ENCODE measurements at places on chromosomes 2 and 18.

GRCh38 chr18:54828986-54829385, 709 bp downstream of the RAB27B start:
- peaks cover 22% of the 10 kb centered on the region for H3K4me1 ChIP-seq
- peaks cover 5% of the 10 kb centered on the region for H3K36me3 ChIP-seq
- H3K27me3 ChIP-seq: peaks cover 3% of the 10 kb centered on the region

GRCh38 chr2:206701952-206702605, 16.1 kb downstream of the DYTN start:
- DNase-seq: no peak
- no peaks in the 10 kb centered on the region for H3K36me3 ChIP-seq
- H3K4me1 ChIP-seq: no peaks in the 10 kb centered on the region
- no peak overlapping the region for H3K27ac ChIP-seq
- H3K4me3 ChIP-seq: no peak overlapping the region

DNA sequence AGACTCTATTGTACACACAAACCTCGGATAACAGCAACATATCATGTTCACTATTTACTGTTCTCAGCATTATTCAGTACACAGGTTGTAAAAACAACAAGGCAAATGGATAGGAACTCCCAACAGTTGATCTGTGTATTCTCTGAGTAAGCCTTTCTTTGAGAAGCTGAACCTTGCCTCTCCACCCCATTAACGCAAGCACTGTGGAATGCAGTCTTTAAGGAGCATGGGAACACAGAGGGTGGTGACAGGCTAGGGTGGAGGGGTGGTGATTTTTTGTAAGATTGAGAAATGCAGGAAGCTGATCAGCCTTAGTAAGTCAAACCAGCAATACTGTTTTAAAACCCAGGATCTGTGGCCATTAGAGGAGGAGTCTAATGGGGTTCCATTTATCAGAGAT, 19.6 kb upstream of the SERPINB11 start:
- DNase-seq: peak; percentile 95
- peak overlapping the region; percentile 84 for H3K4me3 ChIP-seq
- no peaks in the 10 kb centered on the region for H3K27me3 ChIP-seq
- peaks cover 5% of the 10 kb centered on the region for H3K36me3 ChIP-seq
- peaks cover 69% of the 10 kb centered on the region for H3K4me1 ChIP-seq
- peak overlapping the region; percentile 99 for H3K27ac ChIP-seq

GRCh38 chr2:116819355-116819754, 995.1 kb upstream of the DDX18 start:
- H3K4me3 ChIP-seq: no peak overlapping the region
- no peak for DNase-seq
- H3K27ac ChIP-seq: no peak overlapping the region
- H3K27me3 ChIP-seq: no peaks in the 10 kb centered on the region

DNA sequence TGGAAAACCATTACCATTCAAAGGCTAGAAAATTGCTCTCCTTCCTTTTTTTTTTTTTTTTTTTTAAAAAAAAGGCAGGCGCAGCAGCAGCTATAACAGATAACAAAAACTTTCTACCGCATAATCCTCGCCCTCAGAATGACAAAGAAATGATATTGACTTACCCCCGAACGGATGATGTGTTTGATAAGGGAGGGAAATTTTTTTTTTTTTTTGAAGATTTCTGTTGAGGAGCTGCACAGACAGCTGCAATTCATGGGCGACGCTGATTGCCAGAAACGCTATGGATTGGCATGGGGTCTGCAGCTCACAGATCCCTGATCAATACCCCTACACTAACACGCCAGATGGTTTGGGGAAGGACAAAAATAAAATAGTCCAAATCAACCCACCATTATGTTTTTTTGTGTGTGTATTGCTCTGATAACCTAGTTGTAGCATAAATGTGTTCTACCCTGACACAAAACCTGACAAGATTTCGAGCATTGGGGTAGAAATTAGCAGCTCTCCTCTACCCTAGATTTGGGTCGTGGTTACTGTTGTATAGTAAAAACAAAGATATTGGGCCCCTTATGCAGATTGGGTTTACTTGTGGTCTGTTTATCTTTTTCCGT, 3.6 kb upstream of the ONECUT2 start:
- no peak overlapping the region for H3K27ac ChIP-seq
- H3K4me3 ChIP-seq: no peak overlapping the region
- no peak for DNase-seq
- H3K27me3 ChIP-seq: peaks cover 64% of the 10 kb centered on the region
- peaks cover 5% of the 10 kb centered on the region for H3K36me3 ChIP-seq

GRCh38 chr2:221569425-221569845, 2.7 kb downstream of the EPHA4 start:
- H3K4me3 ChIP-seq: peak overlapping the region; percentile 93
- DNase-seq: no peak
- H3K27ac ChIP-seq: no peak overlapping the region
- peaks cover 4% of the 10 kb centered on the region for H3K27me3 ChIP-seq

- DNase-seq: no peak
- no peak overlapping the region for H3K4me3 ChIP-seq
- no peaks in the 10 kb centered on the region for H3K36me3 ChIP-seq
- H3K27me3 ChIP-seq: no peaks in the 10 kb centered on the region
Measured at GRCh38 chr2:151906633-151906998, 78.4 kb upstream of the ARL5A start.

DNA sequence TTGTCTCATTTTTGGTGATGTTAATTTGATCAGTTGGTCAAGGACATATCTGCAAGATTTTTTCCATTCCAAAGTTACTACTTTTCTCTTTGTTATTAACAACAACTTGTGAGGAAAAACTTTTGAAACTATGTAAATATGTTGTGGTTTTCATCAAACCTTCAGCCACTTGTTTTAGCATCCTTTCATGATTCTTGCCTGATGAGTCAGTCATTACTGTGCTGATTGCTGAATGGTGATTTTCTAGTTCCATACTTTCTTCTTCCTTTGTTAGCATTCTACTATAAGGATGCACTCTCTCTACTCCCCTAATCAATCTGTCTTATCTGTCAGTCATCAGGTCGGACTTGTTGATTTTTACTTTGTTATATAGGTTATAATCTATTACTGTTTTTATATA, 10.9 kb downstream of the TMEM87B start:
- peak overlapping the region; percentile 71 for H3K27ac ChIP-seq
- H3K36me3 ChIP-seq: peaks cover 65% of the 10 kb centered on the region
- no peaks in the 10 kb centered on the region for H3K27me3 ChIP-seq
- peak overlapping the region; percentile 58 for H3K4me3 ChIP-seq
- DNase-seq: peak; percentile 82
- peaks cover 65% of the 10 kb centered on the region for H3K4me1 ChIP-seq

GRCh38 chr2:224221455-224221913, 180.4 kb downstream of the FAM124B start:
- peaks cover 59% of the 10 kb centered on the region for H3K4me1 ChIP-seq
- peaks cover 25% of the 10 kb centered on the region for H3K36me3 ChIP-seq
- H3K27ac ChIP-seq: peak overlapping the region; percentile 98
- H3K27me3 ChIP-seq: peaks cover 1% of the 10 kb centered on the region
- peak; percentile 98 for DNase-seq
- H3K4me3 ChIP-seq: peak overlapping the region; percentile 64

- H3K4me1 ChIP-seq: peaks cover 8% of the 10 kb centered on the region
- H3K4me3 ChIP-seq: no peak overlapping the region
Measured at GRCh38 chr2:63422556-63422955, 165.7 kb downstream of the WDPCP start.

GRCh38 chr2:65456064-65456463, 23.7 kb upstream of the SPRED2 start:
- H3K4me1 ChIP-seq: peaks cover 55% of the 10 kb centered on the region
- H3K27ac ChIP-seq: peak overlapping the region; percentile 53
- DNase-seq: peak; percentile 72
- peaks cover under 1% of the 10 kb centered on the region for H3K27me3 ChIP-seq
- peaks cover under 1% of the 10 kb centered on the region for H3K36me3 ChIP-seq

DNA sequence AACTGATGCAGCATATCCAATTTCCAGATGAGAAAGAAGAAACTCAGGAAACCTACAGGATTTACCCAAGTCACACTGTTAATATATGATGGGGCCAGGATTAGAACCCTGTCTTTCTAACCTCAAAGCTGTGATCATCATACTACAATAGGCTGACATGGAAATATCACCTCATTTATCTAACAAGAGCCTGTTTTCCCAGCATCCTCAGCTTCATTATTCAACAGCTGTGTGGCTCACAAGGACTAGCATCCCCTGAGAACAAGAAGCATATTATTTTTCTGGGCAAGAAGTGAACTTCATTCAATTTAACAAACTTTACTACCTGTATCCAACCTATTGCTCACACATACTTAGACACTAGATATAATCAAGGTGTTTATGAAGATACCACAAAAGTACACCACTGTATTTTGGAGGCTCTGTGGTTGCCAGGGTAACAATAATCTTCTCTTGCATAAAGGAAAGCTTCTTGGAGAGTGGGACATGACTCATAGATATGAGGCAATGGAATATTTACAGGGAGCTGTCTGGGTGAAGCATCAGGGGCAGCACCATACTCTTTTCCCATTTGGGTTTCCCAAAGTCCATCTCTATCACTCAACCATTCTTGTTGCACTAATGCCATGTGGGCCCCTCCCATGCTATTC, 218.2 kb downstream of the RAD51AP2 start:
- H3K4me1 ChIP-seq: no peaks in the 10 kb centered on the region
- peaks cover 3% of the 10 kb centered on the region for H3K36me3 ChIP-seq
- no peaks in the 10 kb centered on the region for H3K27me3 ChIP-seq
- H3K4me3 ChIP-seq: no peak overlapping the region
- DNase-seq: no peak

DNA sequence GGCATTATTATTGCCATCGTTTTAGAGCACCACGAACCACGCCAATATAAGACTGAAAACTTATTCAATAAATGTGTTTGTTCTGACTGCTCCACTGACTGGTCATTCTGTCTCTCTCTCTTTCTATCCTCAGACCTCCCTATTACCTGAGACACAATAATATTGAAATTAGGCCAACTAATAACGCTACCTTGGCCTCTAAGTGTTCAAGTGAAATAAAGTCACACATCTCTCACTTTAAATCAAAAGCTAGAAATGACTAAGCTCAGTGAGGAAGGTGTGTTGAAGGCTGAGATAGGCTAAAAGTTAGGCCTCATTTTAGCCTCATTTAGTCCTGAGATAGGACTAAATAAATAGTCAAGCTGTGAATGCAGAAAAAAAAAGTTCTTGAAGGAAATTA, 38.8 kb downstream of the G6PC2 start:
- no peak for DNase-seq
- peaks cover 13% of the 10 kb centered on the region for H3K4me1 ChIP-seq
- H3K36me3 ChIP-seq: no peaks in the 10 kb centered on the region
- no peak overlapping the region for H3K27ac ChIP-seq

DNA sequence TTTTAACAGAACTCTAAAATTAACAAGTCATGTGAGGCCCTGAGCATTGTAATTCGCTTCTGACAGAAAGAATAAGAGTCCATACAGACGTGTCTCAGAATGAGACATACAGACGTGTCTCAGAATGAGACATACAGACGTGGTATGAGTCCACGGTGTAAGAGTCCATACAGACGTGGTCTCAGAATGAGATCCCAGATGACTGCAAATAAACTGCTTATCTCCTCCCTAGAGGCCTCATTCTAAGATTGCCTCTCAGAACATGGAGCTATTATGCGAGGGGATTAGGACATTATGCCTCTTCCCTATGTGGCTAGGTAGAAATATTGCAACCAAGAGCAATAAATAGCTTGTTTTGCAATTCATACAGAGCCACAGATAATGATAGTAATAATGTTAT, 63.9 kb downstream of the NEB start:
- no peaks in the 10 kb centered on the region for H3K36me3 ChIP-seq
- no peaks in the 10 kb centered on the region for H3K27me3 ChIP-seq
- H3K4me3 ChIP-seq: no peak overlapping the region
- H3K4me1 ChIP-seq: no peaks in the 10 kb centered on the region
- no peak overlapping the region for H3K27ac ChIP-seq

GRCh38 chr2:219713110-219713509, 85.7 kb downstream of the SLC4A3 start:
- H3K36me3 ChIP-seq: peaks cover 5% of the 10 kb centered on the region
- H3K4me3 ChIP-seq: no peak overlapping the region
- no peak overlapping the region for H3K27ac ChIP-seq
- peaks cover 18% of the 10 kb centered on the region for H3K27me3 ChIP-seq
- DNase-seq: peak; percentile 40
- H3K4me1 ChIP-seq: peaks cover under 1% of the 10 kb centered on the region

- no peaks in the 10 kb centered on the region for H3K27me3 ChIP-seq
- H3K4me1 ChIP-seq: peaks cover 16% of the 10 kb centered on the region
- H3K36me3 ChIP-seq: peaks cover 19% of the 10 kb centered on the region
- no peak overlapping the region for H3K27ac ChIP-seq
- DNase-seq: no peak
Measured at GRCh38 chr2:182933629-182934028, 67.2 kb upstream of the FRZB start.
